ENCODE measurements at places on chromosomes 3 and 15.

DNA sequence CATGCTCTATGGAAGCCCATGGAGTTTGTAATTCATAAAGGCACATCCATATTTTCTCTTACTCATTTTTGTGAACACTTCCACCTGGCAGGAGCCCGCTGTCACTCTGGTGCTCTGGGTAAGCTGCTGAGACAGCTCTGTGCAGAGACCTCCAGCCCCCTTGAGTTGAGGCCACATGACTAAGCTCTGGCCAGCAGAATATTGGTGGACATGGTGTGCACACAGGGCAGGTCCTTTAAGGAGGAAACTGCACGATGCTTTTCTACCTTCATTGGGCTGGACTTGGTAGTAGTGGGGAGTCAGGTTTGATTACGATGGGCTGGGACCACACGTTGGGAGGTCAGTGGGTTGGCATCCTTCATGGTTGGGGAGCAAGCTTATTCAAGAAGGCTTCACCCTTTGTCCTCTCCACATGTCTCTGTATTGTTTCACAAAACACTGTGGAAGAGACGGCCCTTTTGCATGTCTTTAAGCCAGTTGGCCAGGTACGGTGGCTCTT is 29.0 kb downstream of the CCNB2 start:
- no peak for DNase-seq

DNA sequence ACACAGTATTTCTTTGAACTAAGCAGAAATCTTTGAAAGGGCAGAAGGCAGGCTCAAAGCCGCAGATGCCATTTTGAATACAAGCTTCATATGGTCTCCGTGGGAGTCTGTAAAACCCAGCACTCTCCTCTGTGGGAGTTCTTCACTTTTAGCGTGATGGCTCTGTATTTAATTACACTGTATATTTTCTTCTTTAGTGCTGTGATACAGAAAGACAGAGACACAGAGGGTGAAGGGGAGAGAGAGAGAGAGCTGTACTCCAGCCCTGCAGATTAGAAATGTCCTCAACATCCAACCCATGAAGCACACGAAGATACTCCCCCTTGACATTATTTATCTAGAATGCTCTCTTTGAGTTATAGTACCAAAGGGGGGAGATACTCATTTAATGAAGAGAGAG is 752.6 kb upstream of the NR2F2 start:
- DNase-seq: no peak

GRCh38 chr15:61256231-61256630 is 27.1 kb upstream of the RORA start:
- DNase-seq: no peak

- no peak for DNase-seq
Measured at GRCh38 chr15:72890043-72890442, 106.5 kb upstream of the ADPGK start.
